ENCODE measurements at places on chromosomes 7 and 10.

GRCh38 chr7:67923286-67923685, 926.7 kb downstream of the TYW1 start:
- no peaks in the 10 kb centered on the region for H3K36me3 ChIP-seq
- H3K27ac ChIP-seq, result no peak overlapping the region
- no peaks in the 10 kb centered on the region for H3K27me3 ChIP-seq
- no peak for DNase-seq
- H3K4me1 ChIP-seq, result peaks cover 2% of the 10 kb centered on the region

- peaks cover 24% of the 10 kb centered on the region for H3K4me1 ChIP-seq
- H3K36me3 ChIP-seq, result peaks cover 14% of the 10 kb centered on the region
- H3K27me3 ChIP-seq, result no peaks in the 10 kb centered on the region
- peak overlapping the region; percentile 80 for H3K4me3 ChIP-seq
Measured at GRCh38 chr7:149459201-149459539, 1.7 kb downstream of the ZNF777 start.

DNA sequence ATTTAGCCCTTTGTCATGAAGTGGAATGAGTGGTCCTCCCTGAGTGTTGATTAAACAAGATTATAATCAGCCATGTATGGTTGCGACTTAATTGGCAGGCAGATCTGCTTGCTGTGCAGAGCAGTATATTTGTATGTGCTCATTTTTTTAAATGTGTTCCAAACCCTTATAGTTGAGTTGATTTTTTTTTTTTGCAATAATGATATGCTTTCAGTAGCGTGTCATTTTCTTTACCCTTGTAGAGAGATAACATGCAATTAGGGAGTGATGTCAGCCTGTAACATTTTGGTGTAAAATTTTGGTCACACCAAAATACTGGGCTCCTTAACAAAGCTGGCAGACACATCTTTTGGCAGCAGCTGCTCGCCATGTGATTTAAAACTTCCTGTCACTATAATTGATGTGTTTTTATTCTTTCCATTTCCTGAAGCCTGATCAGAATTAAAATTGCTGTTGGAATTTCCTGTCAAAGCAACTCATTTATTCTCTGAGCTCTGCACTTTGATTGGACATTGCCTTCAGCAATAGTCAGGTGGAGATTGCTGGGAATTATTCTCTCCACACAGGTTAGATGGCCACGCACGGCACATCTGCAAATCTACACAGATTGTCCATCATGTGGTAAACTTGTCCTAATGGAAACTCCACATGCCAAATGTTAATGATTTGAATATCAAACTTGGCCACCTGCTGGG, 125.3 kb downstream of the DYNC1I1 start:
- no peaks in the 10 kb centered on the region for H3K4me1 ChIP-seq
- DNase-seq, result no peak
- H3K36me3 ChIP-seq, result no peaks in the 10 kb centered on the region

- H3K36me3 ChIP-seq, result no peaks in the 10 kb centered on the region
- H3K27me3 ChIP-seq, result no peaks in the 10 kb centered on the region
- no peak overlapping the region for H3K4me3 ChIP-seq
- H3K27ac ChIP-seq, result no peak overlapping the region
Measured at GRCh38 chr10:107546284-107546683, 381.8 kb upstream of the SORCS1 start.

DNA sequence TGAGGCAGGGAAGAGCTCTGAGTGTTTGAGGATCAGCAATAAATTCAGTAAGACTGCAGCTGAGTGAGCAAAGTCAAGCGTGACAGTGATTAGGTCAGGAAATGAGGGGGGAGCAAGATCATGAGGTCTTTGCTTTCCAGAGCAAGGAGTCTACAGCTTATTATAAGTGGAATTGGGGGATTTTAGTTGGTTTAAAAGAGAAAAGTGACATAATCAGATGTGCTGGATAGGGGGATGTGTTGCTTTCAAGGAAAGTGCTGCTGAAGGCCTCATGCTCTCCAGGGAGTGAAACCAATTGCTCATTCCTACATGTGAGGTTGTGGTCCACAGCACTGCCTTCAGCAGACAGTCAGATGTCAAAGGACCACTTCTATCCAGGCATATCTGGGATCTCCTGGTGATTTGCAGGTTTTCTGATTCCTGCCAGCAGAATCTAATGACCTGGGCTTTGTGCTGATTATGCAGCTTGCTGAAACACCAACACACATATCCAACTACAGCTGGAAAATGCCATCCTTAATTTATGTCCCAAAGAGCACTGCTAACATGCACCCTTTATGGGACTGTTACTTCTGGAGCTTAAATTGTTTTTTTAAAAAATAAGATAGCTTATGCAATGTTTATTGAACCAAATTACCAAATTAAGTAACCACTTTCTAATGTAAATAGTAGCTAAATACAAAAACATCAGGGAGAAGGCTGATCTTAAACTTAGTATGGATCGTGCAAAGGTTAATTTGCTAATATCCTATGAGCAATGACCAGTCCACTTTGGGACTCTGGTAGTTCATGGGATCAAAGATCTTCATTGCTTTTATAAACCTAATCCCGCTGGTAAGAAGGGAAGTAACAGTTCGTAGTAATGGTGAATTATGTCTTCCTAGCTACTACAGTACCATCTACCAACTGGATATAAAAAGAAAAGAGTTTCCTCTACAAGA, 607.6 kb downstream of the KCNMA1 start:
- DNase-seq, result no peak
- no peaks in the 10 kb centered on the region for H3K36me3 ChIP-seq
- H3K27me3 ChIP-seq, result no peaks in the 10 kb centered on the region
- no peaks in the 10 kb centered on the region for H3K4me1 ChIP-seq

- peaks cover 31% of the 10 kb centered on the region for H3K4me1 ChIP-seq
- no peak overlapping the region for H3K4me3 ChIP-seq
- DNase-seq, result no peak
Measured at GRCh38 chr7:77888998-77889397, 90.4 kb downstream of the PHTF2 start.

- no peaks in the 10 kb centered on the region for H3K36me3 ChIP-seq
- H3K4me1 ChIP-seq, result no peaks in the 10 kb centered on the region
- H3K4me3 ChIP-seq, result no peak overlapping the region
- no peak for DNase-seq
- no peak overlapping the region for H3K27ac ChIP-seq
Measured at GRCh38 chr7:13037216-13037615, 349.8 kb downstream of the ARL4A start.

DNA sequence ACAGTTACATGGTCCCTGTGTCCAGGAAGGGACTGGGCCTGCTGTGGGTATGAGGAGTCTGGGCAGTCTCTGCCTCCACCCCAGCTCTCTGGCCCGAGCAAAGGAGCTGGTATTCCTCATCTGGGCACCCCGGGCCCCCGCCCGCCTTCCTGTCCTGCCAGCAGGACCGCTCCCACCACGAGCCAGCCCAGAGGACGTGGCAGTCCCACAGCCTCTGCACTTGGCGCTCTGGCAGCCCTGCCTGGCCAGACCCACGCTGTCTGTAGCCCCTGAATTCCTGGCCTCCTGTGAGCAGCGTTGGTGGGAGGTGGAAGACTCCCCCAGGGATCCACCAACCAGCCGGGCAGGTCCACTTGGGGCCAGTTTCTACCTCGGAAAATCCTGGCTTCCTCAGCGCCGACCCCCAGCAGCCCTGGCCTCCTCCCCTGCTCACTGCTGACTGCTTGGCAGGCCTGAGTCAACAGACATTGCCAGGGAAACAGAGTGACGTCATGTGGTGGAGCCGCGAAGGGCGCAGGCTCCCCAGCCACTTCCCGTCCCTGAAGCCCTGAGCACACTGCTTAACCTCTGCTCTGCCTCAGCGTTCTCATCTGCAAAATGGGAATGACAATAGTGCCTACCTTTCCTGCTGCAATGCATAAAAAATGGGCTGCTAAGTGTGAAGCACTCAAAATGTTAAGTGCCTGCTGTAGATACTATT, 21.6 kb upstream of the LIMK1 start:
- no peaks in the 10 kb centered on the region for H3K27me3 ChIP-seq
- no peak overlapping the region for H3K27ac ChIP-seq
- no peaks in the 10 kb centered on the region for H3K4me1 ChIP-seq
- peak; percentile 78 for DNase-seq
- no peak overlapping the region for H3K4me3 ChIP-seq

- peaks cover 29% of the 10 kb centered on the region for H3K4me1 ChIP-seq
- H3K27me3 ChIP-seq, result no peaks in the 10 kb centered on the region
- H3K36me3 ChIP-seq, result 0 out of 2 replicates have a peak, but pooled peaks cover 4% of the 10 kb centered on the region
- DNase-seq, result peak; percentile 54
- peak overlapping the region; percentile 99 for H3K4me3 ChIP-seq
Measured at GRCh38 chr7:76047305-76047810, 442 bp downstream of the STYXL1 start.

- peak overlapping the region; percentile 95 for H3K4me3 ChIP-seq
- H3K27me3 ChIP-seq, result no peaks in the 10 kb centered on the region
- DNase-seq, result peak; percentile 80
- H3K27ac ChIP-seq, result peak overlapping the region; percentile 95
- peaks cover 16% of the 10 kb centered on the region for H3K36me3 ChIP-seq
Measured at GRCh38 chr7:105014693-105015389, 836 bp downstream of the KMT2E start.

DNA sequence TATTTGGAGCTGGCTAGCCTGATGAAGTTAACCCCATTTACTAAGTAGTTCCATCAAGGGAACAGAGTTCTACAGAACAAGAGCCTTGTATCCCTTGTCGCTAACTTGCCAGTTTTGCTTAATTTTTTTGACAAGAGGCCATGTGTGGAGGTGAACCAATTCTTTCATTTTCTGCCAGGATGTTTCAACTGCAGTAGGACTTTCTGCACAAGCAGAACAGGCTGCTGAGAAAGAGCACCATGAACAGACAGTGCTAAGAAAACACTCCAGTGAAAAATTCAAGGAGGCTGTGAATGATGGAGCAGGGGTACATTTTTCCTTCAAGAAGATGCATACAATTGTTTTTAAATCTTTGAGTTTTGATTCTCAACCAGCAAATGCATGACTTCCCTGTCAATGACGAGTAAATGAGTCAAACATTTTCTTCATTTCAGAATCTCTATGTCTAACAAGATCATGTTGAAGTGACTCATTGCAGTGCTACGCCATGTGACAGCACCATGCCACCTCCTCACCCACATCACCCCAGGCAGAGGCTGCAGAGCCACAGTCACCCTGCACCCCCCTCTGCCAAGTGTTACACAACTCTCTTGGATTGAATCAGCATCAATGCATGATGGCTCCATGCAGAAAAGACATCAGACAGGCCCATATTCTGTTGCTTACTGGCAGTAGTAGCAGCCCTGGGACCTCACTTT, 193.1 kb downstream of the COBL start:
- H3K4me3 ChIP-seq, result no peak overlapping the region
- no peaks in the 10 kb centered on the region for H3K36me3 ChIP-seq
- no peak for DNase-seq
- no peaks in the 10 kb centered on the region for H3K27me3 ChIP-seq
- H3K27ac ChIP-seq, result no peak overlapping the region

GRCh38 chr7:108503112-108504026, 22.6 kb downstream of the PNPLA8 start:
- DNase-seq, result peak; percentile 85
- H3K27me3 ChIP-seq, result no peaks in the 10 kb centered on the region
- peak overlapping the region; percentile 84 for H3K27ac ChIP-seq
- peaks cover 14% of the 10 kb centered on the region for H3K4me1 ChIP-seq

- no peak within 1 kb of the TSS for H3K4me3 ChIP-seq
- H3K4me1 ChIP-seq, result no peaks in the 10 kb centered on the region
- no peaks in the 10 kb centered on the region for H3K36me3 ChIP-seq
- no peak within 1 kb of the TSS for H3K27ac ChIP-seq
- no peak for DNase-seq
- no peaks in the 10 kb centered on the region for H3K27me3 ChIP-seq
Measured at GRCh38 chr10:71396711-71397295, at the start of gene CDH23. Gene CDH23, plus strand, starts transcription at chr10:71396920. Its CDS starts 42,912 bp downstream, at chr10:71439832.

- H3K27me3 ChIP-seq, result no peaks in the 10 kb centered on the region
- H3K27ac ChIP-seq, result no peak overlapping the region
- H3K36me3 ChIP-seq, result no peaks in the 10 kb centered on the region
- DNase-seq, result no peak
- H3K4me3 ChIP-seq, result no peak overlapping the region
Measured at GRCh38 chr7:45131891-45132290, 20.4 kb upstream of the TBRG4 start.

DNA sequence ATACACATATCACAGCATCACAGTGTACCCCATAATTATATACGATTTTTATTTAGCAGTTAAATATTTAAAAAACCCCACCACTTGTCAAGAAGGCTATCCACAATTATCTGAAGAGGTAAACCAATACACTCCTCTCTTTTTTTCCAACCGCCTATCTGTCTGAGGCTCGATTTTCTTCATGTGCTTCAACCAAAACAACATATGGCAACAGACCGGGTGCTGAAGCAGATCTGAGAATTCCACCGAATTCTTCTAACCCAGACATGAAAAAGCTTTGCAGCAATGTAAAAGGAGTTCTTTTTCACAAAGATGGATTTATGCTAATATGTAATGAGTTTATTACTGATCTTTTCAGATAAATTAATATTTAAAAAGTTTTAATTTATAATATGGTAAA, 132.4 kb upstream of the RHEB start:
- no peak overlapping the region for H3K4me3 ChIP-seq
- no peak for DNase-seq
- H3K27me3 ChIP-seq, result no peaks in the 10 kb centered on the region
- no peaks in the 10 kb centered on the region for H3K4me1 ChIP-seq

DNA sequence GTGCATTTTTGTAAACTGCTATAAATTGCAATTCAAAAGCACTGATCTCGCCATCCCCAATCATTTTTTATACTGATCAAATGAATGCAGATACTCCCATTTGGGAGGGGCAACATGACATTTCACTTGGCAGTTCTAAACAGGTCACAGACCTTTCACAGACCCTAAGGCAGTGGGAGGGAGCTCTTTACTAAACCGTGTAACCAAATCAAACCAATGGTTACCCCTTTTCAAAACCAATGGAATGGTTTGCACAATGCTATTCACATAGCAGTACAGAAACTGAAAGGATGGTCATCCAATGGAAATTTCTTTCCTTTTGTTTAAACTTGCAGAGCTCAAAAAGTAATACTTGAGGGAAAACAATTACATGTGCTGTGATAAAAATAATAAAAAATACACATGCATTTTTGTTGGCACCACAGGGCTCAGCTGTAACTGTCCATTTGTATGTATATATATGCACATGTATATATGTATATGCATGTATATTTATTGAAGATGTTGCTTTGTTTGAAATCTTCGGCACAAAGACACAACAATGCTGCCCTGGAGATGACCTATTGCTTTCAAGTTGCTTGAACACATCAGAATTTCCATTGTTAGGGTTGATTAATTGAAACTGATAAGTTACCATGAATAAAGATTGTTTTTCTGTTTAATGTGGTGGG, 14.0 kb downstream of the PTF1A start:
- no peak overlapping the region for H3K27ac ChIP-seq
- no peaks in the 10 kb centered on the region for H3K36me3 ChIP-seq
- no peak overlapping the region for H3K4me3 ChIP-seq
- no peaks in the 10 kb centered on the region for H3K27me3 ChIP-seq
- H3K4me1 ChIP-seq, result no peaks in the 10 kb centered on the region

- no peaks in the 10 kb centered on the region for H3K36me3 ChIP-seq
- H3K4me1 ChIP-seq, result peaks cover 38% of the 10 kb centered on the region
- H3K27ac ChIP-seq, result no peak overlapping the region
- H3K4me3 ChIP-seq, result no peak overlapping the region
Measured at GRCh38 chr10:71697938-71698709, 21.5 kb downstream of the C10orf105 start.
